Hypothalamus (tissue), 51 donors: ENCODE measurements at places on chromosomes 6 and 20.

- DNase-seq: no peak
Measured at GRCh38 chr6:25694366-25694765, 42.4 kb downstream of the SCGN start.

GRCh38 chr6:42013134-42013516, 37.2 kb upstream of the TAF8 start:
- no peak for DNase-seq

DNA sequence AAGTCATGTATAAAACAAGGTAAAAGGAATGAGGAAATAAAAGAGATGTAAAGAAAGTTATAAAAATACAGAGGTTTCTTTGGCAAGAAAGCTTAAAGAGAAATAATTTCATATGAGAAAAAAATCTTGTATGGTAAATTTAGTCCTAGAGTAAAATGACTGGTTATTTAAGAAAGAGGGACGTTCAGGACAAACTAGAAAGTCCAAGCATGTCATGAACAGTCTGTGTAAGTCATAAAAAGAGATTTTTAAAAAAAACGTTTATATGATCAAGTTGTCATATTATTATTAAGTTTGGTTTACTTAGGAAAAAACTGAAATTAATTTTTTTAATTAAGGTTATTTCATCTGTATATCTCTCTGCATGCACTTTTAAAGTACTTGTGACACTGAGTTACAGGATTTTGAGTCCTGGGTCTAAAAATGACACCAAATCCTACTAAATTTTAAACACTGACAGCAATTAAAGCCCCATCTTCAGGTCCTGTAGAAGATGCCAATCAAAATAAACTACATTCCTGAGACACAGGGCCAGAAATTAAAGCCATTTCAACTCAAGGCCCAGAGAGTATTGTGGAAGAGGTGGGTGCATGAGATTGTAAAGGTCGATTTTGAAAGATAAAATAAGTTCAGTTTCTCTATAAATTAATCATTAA, 62.4 kb downstream of the AGPAT4 start:
- no peak for DNase-seq

DNA sequence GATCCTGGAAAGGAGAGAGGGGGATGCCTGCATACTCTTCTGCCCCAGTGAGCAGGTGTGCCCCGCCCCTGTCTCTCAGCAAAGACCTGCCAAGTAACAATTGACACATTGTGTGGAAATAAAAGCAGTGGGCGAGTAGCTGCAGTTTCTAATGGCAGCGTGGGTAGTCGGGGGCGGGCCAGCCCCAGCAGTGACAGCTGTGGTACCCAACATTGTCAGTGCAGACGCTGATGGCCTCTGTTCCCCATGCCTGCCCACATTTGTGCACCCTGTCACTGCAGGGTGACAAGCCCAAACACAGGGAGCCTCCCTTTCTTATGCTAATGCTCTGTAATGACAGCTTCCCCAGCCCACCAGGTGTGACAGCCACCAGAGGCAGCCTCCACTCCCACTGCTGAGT, 491.7 kb downstream of the DHX35 start:
- DNase-seq: no peak

DNA sequence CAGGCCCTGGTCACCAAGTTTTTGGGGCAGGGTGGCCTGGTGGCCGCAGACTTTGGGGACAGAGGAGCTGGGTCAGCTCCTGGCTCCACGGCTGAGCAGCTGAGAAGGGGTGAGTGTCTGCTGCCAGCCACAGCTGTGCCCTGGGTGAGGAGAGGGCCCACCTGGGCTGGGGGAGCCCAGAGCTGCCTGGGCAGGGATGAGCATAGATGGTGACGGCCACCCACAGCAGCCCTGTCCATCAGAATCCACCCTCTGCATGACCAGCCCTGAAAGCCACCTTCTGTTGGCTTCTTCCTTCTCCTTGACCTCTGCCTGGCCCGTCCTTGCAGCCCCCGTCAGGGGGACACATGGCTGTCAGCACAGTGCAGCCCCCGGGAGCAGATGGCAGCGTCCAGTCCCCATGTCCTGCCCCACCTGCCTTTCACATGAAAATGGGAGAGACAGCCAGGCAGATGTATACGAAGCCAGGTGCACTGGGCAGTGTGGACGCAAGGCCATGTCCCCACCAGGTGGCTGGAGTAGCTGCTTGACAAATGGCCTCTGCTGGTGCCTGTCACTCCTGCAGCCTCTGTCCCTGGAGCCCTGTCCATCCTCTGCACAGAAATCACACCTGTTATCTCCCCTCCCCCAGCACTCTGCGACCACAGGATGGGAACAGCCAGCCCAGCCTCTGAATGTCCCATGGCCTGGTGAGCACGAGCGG, 220.8 kb downstream of the PREX1 start:
- DNase-seq: no peak

DNA sequence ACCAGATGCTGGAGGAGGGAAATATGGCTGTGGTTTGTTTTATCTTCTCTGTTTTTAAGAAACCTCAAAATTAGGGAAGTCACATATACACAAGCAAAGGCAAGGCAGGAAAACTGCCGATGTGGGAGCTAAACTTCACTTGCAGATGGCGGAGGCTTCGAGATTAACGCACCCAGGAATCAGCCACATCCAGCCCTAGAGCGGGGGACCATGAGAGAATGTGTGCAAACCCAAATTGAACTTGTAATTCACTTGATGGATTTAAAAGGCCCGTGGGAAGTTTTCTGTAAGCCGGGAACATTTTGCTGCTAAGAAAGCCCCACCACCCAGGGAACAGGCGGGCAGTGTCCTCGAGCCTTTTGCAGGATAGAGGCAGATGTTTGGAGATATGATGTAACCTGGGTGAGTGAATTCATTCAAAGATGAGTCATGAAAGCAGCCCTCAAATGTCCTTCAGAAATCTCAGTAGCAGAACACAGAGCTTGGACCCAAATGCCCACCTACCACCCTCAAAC, 39.9 kb downstream of the PREX1 start:
- DNase-seq: no peak

GRCh38 chr6:26553635-26554446, 15.7 kb downstream of the HMGN4 start:
- DNase-seq: peak; percentile 46

- DNase-seq: no peak
Measured at GRCh38 chr20:52204136-52204535, 12.6 kb upstream of the ZFP64 start.

- DNase-seq: no peak
Measured at GRCh38 chr6:29477923-29478450, 9.8 kb downstream of the MAS1L start.

DNA sequence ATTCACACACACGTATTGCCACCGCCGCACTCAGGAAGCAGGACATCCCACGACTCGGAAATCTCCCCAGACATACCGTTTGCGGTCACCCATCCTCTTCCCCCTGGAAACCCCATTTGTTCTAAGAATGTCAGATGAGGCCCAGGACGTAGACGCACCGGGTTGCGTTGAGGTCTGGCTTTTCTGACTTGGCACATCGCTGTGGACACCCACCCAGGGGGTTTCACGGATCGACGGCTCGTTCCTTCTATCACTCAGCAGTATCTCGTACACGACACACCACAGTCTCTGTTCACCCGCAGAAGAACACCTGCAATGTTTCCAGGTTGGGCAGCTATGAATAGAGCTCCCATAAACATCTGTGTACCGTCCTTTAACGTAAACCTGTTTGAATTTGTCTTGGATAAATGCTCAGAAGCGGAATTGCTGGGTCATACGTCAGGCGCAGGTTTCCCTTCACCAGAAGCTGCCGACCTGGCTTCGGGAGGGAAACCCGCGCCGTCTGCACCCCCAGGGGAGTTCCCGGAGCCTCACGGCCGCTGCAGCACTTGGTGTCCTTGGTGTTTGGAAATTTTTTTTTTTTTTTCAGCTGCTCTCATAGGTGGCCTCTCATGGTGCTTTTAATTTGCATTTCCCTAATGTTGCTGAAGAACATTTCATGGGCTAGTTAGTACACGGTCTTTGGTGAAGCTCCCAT, 9.3 kb upstream of the EEF1A2 start:
- no peak for DNase-seq

- no peak for DNase-seq
Measured at GRCh38 chr20:45311589-45312211, 3.6 kb upstream of the MATN4 start.

DNA sequence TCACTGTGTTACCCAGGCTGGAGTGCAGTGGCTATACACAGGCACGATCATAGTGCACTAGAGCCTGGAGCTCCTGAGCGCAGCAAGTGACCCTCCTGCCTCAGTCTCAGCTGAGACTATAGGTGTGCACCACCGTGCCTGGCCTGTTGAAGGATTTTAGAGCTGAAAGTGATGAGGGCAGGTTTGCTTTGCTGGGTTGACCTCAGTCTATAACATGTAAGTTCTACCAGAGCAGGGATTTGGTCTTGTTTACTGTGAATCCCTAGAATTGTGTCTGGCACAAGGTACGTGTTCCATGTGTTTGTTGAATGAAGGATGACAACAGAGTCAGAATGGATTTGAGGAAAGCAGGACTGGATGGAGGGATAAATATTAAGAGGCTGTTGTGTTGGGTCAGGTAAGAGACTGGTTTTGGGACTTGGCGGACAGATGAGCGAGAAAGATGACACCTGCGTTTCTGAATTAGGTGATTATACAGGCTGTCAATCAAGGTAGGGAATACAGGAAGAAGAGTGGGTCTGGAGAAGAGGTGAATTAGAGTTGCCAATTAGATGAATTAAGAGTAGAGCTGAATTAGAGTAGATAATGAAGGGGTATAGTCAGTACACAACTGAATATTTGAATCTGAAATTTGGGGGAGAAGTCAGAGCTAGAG, 6.5 kb downstream of the ASXL1 start:
- no peak for DNase-seq

GRCh38 chr6:163533443-163533842, 118.9 kb downstream of the QKI start:
- no peak for DNase-seq

- no peak for DNase-seq
Measured at GRCh38 chr6:15791448-15792181, 128.8 kb upstream of the DTNBP1 start.

DNA sequence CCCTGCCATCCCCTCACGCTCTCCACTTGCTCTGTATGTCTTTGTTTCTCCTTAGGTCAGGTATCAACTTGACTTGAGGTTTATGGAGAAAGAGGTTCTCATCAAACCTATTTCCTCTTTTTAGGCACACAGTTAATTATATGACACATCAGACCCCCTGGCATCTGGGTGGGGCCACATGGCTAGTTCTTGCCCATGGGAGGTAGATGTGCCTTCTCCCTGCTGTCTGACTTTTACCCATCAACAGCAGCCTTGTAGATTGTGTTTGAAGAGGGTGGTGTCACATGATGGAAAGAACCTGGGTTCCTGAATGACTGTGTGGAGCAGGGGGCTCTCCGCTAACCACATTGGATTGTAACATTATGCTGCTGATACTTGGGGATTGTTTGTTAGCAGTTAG, 7.2 kb upstream of the UQCC2 start:
- DNase-seq: no peak

- no peak for DNase-seq
Measured at GRCh38 chr6:28982476-28983266, 22.4 kb downstream of the ZNF311 start.

DNA sequence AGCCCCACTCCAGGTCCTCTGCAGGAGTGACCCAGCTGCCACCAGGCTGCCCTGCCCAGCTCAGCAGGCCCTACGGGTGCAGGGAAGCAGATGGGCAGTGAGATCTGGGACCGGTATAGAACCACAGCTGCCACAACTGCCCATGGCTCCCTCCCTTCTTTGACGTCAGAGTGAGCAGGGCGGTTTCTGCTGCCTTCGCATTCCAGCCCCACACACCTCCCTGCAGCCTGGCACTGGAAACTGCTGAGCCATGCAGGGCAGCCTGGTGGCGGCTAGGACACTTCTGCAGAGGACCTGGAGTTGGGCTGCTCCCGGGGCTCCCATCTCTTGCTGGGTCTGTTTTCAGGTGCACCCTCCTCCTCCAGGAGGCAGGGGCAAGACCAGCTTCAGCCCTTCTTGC, 101.6 kb upstream of the CD93 start:
- DNase-seq: no peak

DNA sequence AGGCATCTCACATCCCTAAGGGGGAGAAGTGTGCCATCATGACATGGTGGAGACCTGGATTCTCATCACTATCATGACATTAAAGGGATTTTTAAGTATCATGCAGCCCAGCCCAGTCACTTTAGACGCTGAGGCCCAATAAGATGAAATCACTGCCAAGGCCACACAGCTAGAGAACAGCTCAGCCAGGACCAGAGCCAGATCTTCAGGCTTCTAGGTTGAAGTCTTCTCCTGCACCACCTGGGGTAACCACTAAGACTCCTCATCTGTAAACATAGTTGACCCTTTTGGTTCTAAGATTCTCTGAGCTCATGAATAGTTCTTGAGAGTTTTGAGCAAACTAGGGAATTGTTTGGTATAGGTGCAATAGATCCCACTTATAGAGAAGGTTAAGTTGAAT, 125.1 kb downstream of the TCP11 start:
- DNase-seq: no peak

- DNase-seq: no peak
Measured at GRCh38 chr6:104705916-104706442, 153.7 kb downstream of the HACE1 start.

DNA sequence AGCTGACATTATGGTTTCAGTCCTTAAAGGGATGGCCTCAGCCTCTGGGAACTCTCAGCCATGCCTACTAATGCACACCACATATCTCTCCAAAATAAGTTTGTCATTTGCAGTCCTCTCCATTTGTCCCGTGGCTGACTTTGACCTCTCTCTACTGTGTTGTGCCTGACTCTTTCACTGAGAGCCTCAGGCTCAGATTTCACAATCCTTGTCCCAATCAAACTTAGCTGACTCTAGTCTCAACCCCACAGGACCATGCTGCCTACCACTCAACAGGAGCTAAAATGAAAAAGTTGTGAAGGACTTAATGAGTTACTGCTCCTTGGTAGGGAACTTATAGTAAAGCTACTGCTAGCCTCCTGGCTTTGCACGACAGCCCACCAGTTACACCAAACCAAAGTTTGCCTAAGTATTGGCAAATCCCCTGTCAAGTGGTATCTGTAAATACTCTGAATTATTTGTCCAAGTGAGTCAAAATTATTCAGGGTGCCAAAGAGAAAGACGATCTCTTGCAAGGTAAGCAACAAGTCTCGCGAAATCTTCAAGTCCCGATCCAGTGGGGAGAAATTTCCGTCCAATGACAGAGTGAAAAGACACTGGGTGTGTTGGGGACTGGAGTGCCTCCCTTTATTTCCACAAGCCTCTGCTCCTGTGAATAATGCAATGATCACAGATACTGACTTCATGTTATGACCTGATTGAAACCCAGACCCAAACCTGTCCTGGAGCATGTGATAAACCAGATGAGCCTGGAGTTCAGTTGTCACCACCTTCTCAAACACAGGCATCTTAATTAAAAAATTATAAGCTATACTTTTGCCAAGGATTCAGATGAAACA, 124.4 kb upstream of the FOXQ1 start:
- DNase-seq: no peak

- DNase-seq: no peak
Measured at GRCh38 chr6:109165392-109165974, 70.2 kb downstream of the CEP57L1 start.

- DNase-seq: no peak
Measured at GRCh38 chr6:28956331-28956730, 32.5 kb upstream of the TRIM27 start.

DNA sequence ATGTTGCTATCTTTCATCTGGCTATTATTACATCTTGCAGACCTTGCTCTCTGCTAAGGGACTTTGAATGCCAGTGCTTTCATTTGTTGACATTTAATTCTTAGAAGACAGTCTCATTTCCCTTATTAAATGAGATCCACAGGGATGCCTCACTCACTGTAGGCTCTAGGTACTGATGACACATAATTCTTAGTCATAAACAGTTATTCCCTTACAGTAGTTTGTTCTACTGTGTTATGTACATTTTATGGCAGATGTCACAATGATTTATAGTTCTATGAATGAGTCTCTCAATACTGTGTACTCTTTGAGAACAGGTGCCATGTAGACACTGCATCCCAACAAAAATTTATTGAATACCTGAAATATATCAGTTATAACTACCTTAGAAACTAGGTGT, 70.3 kb downstream of the FAM83B start:
- DNase-seq: no peak
